ENCODE measurements at places on chromosomes 5 and 9. TPM values are rescaled to one million over a fixed set of nuclear protein-coding genes. Genes with fewer than 3 reads are reported as not detected.

BARHL1 gene
- total RNA-seq, result not detected

CXCL14 gene
- total RNA-seq, result not detected

BTNL8 gene
- total RNA-seq, result not detected

GRCh38 chr5:139877129-139877597 lies 81.6 kb downstream of the PSD2 start:
- no peak for DNase-seq

DNA sequence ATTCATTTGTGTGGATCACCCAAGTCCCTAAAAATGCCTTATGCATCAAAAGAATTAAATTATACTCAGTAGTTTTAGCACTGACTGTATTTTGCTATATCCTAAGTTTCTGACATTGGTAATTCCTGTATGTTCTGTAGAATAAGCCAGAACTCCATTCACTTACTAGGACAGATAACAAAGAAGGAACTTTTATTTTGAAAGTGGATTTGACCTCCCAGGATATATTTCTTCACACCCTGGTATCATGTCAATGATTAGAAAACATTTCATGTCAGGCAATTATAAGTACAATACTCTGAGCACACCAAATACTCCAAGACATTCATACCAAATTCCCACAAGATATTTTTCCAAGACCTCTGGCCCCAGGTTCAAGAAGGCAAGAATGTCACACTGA lies 28.7 kb upstream of the MYOT start:
- DNase-seq, result no peak

DNA sequence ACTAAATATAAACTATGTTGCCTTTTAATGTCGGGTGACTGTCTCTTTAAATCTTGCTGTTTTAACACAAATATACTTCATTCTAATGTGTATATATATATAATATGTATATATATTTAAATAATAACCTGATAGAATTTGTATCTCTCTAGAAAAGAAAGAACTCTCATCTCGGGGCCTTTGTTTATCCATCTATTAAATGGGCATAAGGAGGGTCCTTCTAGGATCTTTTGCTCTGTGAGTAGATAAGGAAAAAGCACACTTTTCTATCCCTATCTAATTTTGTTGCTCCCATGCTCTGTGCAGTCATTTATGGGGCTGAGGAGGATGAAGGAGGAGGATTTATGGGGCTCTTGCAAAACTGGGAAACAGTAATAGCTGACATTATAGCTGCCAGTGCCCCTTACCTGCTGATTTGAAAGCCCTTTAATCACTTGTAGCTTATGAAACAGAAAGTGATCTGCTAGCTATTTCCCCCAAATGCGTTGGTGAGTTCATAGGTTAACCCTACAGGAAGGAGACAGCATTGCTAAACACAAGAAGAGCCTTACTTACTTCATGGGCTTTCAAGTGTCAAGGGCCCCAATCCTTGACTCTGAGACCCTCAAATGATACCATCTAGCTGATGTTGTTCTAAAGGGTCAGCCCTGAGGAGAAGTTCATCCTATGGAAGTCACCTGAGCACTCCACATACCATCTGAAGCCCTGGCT lies 5.8 kb upstream of the PPARGC1B start:
- no peak for DNase-seq

DNA sequence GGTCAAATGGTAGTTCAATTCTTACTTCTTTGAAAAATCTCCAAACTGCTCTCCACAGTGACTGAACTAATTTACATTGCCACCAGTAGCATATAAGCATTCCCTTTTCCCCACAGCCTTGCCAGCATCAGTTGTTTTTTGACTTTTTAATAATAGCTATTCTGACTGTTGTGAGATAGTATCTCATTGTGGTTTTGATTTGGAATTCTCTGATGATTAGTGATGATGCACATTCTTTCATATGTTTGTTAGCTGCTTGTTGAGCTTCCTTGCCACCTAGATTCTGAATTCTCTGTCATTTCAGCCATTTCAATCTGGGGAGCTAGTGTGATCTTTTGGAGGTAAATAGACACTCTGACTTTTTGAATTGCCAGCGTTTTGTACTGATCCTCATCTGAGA lies 24.0 kb downstream of the CDK20 start:
- DNase-seq, result no peak

DNA sequence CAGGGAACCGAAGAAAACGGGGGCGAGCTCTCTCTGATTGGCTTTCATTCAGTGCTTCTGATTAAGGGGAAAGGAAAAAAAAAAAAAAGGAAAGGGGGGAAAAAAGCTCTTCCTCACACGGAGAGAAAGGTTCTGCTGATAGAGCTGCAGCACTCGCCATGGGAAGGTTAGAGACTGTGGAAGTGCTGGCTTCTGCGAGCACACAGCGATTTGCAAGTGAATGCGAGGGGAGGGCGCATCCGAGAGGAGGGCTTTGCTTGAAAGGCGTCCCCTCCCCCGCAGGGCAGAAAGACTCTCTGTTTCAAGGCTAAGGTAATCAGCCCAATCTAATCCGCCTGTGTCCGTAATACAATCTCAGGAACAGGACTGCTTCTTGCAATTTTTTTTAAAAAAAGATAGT lies at the start of gene CDH10:
CDH10 (minus strand) TSS at position 218 of the 400 bp plus-strand sequence. CDS start 51,488 bp downstream, outside the sequence.
- no peak for DNase-seq

Data from activated CD4-positive, alpha-beta T cell treated with anti-CD3 and anti-CD28 coated beads for 36 hours (primary cell).